Right kidney (tissue), 9 donors: ENCODE measurements at places on chromosomes 5 and 9.

- DNase-seq, result no peak
These were observed 17.0 kb downstream of the CDK5RAP2 start for GRCh38 chr9:120562861-120563443.

GRCh38 chr9:126150411-126151030, 176.1 kb upstream of the MVB12B start:
- DNase-seq, result no peak

- no peak for DNase-seq
These were observed 38.1 kb downstream of the FAM240B start for GRCh38 chr9:38681747-38682227.

DNA sequence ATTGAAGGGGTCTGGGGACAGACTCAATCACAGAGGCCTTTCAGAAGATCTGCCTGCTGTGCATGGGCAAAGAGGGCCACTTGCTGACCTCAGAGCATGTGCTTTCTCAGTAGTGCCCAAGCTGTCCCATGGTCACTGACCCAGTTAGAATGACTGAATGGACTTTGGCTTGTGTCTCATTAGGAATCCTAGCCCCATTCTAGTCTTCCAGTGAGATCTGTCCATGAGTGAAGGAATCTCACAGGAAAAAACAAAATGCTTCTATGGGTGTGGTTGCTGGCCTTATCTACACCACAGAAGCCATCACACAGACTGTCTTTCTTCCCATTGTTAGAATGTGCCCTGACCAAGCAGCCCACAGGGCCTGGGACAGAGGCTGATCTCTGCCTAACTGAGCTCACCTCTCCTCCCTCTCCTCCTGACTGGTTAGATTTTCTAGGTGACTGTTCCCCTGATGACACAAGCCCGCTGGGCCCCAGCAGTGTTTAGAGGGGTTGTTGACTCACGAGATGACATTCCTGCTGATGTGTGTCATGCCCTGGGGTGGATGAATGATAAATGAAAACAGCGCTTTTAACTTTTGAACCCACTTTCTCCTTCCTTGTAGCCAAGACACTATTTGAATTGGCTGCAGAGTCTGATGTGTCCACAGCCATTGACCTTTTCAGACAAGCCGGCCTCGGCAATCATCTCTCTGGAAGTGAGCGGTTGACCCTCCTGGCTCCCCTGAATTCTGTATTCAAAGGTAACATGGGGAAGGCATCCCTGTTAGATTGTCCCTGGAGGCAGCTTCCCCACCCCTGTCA, 24.8 kb downstream of the TGFBI start:
- no peak for DNase-seq

DNA sequence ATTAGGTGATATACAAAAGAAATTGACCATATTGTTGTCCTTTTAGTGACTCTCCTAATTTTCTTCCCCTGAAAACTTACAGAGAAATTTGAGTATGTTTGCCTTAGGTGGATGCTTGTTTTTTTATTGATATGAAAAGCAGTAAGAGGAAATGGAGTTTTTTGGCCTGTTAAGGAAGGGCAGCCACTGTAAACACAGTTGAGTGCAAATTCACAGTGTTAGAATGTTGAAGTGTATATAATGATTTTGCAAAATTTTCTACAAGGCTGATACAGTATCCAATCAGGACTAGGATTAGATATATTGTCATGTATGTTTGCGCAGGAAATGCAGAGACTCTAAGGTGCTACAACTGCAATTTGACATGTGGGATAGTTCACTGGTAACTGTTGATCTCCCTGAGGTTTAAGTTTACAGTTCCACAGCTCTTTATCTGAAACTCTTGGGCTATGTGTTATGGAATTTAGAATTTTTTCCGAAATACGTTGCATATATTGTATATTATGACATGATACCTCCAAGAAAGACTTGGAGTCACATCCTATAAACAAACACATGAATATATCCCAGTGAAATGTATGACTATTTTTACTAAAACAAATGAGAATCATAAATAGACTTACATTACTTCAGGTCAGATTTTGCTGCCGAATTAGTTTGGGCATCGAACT, 62.5 kb downstream of the FXN start:
- DNase-seq, result no peak

GRCh38 chr5:41951224-41951623, 26.1 kb downstream of the FBXO4 start:
- no peak for DNase-seq

DNA sequence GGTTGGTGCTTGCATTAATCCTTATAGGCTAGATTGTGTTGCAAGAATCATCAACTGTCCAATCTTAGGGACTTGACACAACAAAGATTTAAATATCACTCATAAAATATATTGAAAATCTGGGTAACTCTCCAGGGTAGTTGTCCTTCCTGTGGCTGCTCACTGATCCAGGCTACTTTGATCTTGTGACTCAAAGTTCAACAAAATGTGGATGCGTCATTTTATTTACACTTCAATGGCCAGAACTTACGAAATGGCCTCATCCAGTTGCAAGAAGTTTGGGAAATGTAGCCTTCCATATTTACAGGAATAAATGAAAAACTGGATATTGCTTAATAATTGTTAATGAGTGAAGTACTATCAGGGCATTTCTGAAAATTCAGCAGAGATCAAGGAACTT, 235.5 kb upstream of the ACTBL2 start:
- DNase-seq, result no peak
